HepG2 (cell line): ENCODE measurements at places on chromosomes 5 and 9.

GRCh38 chr9:88388886-88389605, 802 bp downstream of the SPIN1 start:
- peak; percentile 66 for DNase-seq

DNA sequence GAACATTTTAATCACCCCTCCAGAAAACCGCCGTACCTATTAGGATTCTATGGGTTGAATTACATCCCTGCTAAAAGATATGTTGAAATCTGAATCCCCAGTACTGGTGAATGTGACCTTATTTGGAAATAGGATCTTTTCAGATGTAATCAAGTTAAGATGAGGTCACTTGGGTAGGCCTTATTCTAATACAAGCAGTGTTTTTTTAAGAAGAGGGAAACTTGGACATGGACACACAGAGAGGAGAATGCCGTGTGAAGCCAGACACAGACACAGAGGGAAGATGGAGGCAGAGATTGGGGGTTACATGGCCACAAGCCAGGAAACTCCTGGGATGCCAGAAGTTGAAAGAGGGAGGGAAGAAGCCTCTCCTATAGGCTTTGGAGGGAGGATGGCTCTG, 183.5 kb downstream of the GNA14 start:
- no peak for DNase-seq

DNA sequence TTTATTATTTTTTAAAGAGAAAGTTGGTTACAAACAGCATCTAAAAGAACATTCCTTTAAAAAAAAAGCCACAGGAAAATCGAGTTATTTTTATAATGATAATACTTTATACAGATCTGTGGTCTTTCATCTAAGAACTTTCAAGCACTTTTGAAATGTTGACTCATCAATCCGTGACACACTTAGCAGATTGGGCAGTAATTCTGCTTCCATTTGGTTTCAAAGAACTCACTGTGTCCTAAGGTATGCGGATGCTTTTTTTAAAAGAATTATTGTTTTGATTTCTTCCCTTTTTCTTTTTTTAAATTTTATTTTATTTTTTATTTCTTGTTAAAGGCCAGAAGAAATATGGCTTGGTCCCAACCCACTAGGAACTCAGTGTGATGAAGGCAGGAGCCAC, 147.8 kb downstream of the AOPEP start:
- no peak for DNase-seq

GRCh38 chr9:98767196-98767595, 29.2 kb downstream of the ANKS6 start:
- DNase-seq, result no peak

- no peak for DNase-seq
Measured at GRCh38 chr9:974996-975739, 1.3 kb upstream of the DMRT3 start.

DNA sequence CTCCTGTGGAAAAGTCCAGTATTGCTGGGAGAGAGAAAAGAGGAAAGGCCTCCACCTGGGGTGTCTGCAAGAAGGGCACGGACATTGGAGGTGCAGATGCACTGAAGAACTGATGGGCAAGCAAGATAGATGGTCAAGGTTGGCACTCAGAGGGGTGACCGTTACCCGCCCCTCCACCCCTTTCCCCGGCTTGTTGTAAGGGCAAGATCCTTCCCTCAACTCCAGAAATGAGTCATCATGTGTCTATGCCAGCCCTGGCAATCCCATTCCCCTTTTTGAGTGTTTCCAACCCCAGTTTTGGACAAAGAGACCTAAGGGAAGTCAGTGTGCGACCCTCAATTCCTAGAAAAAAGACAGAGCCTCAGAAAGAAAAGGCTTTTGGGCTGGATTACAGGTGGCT, 34.9 kb upstream of the ATP6V1G1 start:
- DNase-seq, result no peak

- DNase-seq, result peak; percentile 39
Measured at GRCh38 chr5:181173420-181174342, 26.3 kb downstream of the OR2V2 start.

DNA sequence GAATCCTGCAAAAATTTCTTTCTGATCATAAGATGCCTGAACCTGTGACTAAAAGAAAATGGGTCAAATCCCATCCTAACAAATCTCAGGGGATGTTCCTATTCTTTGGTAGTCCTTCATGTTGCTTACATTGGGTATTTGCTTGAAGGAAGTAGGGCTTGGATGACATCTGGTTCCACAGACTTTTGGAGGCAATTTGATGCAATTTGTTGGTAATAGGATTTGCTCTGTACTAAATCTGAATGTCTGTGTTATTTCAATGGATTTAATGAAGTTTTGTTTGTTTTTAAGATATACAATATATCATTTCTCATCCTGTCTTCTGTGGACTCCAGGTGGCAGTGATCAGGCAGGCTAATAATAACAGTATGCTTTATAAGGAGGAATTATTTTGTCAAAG, 457.9 kb downstream of the ZSWIM6 start:
- no peak for DNase-seq

DNA sequence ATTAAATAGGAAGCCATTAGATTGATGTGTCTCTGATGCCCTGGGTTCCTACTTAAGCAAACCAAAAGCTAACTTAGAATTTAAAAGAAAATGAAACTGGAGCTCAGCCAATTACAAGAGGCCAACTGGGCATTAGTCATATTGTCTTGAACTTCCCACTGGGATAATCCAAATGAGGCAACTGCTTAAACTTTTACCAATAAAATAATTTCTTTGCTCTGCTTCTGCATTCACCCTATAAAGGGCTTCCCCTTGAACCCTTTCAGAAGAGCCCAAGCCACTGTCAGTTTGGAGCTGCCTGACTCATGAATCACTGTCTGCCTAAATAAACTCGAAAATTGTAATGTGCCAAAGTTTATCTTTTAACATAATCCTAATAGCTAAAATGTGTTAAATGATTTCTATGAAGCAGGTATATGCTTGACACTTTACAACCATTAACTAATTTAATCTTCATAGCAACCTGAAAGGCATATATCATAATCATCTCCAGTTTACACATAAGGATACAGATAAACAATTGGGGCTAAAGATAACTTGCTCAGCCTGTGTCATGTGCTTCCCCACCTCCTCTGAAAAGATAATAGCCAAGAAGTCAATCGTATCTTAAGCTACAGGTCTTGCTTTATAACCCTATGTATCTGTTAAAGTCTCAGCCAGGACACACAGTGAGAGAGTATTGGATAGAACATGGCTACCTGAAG, 11.5 kb downstream of the GPR150 start:
- DNase-seq, result no peak

GRCh38 chr5:127935398-127935797, 148.2 kb upstream of the SLC12A2 start:
- peak; percentile 40 for DNase-seq

DNA sequence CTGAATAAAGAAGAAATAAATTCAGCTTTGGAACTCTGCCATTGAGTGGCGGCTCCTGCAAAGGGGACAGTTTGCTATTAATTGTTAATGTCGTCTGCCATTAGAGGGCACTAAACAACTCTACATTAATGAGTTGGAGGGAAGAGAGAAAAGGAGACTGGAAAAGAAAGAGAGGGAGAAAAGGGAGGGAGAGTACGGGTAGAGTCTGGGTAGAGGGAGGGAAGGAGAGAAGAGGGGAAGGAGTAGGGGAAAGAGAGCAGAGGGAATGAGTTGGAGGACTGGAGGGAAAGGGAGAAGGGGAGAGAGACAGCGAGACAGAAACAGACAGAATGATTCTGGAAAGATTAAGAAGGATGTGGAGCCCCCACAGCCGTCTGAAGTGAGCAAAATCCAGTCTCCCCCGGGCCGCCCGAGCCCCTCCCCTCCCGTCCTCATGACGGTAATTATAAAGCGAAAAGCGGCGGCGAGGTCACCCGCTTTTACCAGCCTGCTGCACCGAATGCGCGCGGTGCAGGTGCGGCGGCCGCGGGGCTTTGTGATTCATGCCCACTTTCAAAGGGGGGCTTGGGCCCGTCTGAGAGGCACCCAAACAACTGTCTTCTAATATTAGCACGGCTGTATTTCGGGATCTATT, 1.9 kb upstream of the FST start:
- DNase-seq, result peak; percentile 79

- no peak for DNase-seq
Measured at GRCh38 chr9:79637177-79637925, 65.6 kb downstream of the TLE4 start.

DNA sequence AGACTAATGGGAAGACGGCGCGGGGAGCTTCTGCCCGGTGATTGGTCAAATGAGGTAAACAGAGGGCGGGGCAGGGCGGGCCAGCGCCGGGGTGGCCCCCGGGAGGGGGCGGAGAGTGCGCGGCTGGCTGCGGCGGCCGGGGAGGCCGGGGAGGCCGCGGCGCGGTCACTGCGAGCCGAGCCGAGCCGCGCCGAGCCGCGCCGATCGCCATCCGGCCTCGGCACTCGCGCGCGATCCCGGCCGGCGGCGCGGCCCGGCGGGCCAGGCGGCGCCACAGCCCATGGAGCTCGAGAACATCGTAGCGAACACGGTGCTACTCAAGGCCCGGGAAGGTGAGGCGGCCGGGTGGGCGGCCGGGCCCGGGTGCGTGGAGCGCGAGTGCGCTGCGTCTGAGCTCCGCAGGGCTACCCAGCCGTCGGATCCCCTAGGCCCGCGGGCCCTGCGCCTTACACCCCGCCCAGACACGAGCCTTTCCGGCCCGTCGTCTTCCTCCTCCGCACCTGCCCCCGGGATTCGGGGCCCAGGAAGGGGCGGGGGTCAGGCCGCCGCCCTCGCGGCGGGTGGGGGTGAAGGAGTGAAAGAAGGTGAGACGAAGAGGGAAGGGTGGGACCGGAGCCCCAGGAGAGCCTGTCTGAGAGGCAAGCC, at the start of gene GRK6:
TSS of gene GRK6 (plus strand) at position 111 of the 645 bp plus-strand sequence. CDS start at position 281, 170 bp downstream.
- DNase-seq, result no peak

- no peak for DNase-seq
Measured at GRCh38 chr5:126516852-126517251, 78.2 kb downstream of the ALDH7A1 start.

- DNase-seq, result no peak
Measured at GRCh38 chr5:134902071-134902801, 2.7 kb upstream of the PCBD2 start.

DNA sequence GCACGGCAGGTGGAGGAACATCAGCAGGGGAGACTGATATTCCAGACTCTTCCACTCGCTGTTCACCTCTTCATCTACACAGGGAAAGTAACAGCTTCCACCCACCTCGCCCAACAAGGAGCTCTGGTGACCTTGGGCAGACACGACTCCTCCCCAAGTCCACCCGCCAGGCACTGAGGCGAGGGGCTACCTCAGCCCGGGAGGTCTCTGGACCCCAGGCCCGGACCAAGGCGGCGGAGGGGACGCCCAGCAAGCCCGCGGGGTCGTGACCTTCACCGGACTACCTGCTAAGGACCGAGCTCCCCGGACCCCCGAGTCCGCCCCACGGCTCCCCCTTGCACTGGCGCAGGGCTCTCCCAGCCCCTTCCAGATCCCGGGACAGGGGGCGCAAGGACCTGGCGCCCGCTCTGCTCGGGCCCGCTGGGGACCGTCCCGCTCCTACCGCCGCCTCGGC, 70.2 kb upstream of the LPCAT1 start:
- no peak for DNase-seq

DNA sequence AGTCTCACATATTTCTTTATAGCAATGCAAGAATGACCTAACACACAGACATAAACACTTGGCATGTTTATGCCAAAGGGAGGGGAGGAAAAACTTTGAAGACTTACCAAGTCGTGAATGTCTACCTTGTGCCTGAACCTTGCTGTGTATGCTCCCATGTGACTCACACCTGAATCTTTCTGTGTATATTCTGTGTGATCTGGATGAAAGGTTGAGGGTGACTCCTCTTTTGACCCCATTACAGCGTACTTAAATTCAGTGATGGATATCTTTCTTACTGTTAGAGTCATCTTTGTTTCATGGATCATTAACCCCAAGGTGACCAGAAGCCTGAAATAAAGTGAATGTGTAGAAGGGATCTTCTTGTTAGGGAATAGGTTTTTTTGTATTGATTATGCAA, 52.9 kb upstream of the PTGER4 start:
- DNase-seq, result no peak

DNA sequence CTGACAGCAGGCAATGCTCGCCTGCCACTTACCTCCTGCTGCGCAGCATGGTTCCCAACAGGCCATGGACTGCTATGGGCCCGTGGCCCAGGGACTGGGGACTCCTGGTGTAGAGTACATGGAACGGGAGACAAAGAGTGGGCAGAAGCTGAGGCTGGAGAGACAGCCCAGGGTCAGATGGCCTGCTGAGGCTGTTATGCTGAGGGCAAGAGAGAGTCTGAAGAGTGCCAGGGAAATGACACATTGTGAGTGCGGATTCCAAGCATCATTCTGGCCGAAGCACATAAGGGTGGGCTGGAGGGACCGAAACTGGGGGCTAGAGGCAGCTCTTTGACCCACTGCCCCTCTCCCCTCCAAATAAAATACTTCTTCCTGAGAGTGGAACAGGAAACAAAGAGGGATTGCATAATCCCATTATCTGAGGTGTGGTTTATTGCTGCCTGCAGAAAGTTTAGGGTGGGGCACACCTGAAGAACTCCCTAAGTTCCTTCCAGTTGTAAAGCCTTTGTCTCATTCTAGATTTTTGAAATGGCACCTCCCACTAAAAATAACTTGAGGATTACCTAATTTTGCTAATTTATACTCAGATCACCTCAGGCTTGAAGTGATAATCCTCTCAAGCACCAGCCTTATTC, 158.1 kb downstream of the ATP10B start:
- no peak for DNase-seq
